ENCODE measurements at places on chromosomes 12 and 14. TPM values are rescaled to one million over a fixed set of nuclear protein-coding genes. Genes with fewer than 3 reads are reported as not detected.

DNA sequence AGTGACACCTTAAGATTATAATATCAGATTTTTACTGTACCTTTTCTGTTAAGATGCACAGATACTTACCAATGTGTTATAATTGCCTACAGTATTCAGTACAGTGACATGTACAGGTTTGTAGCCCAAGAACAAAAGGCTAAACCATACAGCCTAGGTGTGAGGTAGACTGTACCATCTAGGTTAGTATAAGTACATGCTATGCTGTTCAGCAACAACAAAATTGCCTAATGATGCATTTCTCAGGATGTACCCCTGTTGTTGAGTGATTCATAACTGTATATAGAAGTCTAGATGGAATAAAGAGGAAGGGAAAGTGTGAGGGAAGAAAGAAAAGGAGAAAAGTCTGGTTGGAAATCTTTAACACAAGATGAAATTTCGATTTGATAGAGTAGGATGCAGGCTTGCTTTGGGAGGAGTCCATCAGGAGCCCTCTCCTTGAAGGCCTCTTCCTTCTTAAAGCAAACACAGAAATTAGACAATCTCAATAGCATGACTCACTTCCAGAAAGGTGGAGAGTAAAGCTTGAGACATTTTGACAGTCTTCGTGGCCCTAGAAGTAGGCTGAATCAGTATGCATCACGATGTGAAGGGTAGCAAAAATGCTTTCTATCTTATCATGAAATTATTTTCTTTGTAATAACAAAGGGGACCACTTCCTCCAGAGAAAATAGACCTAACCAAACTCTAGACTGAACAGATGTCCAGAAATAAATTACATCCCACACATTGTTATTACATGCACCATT, 191.5 kb downstream of the SYT1 start:
- no peak for DNase-seq

GRCh38 chr12:69834147-69834546, 9.1 kb downstream of the MYRFL start:
- DNase-seq, result no peak

DNA sequence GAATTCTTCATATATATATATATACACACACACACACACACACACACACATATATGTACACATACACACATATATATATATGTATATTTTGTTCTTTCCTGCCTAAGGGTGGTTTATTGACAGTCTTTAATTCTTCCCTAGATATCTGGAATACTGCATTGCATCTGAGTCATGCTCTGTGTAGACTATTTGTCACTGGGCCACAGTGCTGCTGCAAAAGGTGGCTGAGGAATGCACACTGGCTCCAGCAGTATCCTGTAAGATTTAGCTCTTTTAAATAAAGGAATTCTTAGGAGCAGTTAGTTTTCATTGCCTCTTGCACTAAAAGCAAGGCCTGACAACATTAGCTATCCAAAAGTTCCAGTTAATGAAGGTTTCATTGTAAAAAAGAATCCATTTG, 200.9 kb downstream of the APAF1 start:
- DNase-seq, result no peak

- no peak for DNase-seq
These were observed 119.4 kb downstream of the CAND1 start for GRCh38 chr12:67388331-67389138.

GRCh38 chr12:278046-278445, 15.4 kb upstream of the SLC6A13 start:
- DNase-seq, result no peak

DNA sequence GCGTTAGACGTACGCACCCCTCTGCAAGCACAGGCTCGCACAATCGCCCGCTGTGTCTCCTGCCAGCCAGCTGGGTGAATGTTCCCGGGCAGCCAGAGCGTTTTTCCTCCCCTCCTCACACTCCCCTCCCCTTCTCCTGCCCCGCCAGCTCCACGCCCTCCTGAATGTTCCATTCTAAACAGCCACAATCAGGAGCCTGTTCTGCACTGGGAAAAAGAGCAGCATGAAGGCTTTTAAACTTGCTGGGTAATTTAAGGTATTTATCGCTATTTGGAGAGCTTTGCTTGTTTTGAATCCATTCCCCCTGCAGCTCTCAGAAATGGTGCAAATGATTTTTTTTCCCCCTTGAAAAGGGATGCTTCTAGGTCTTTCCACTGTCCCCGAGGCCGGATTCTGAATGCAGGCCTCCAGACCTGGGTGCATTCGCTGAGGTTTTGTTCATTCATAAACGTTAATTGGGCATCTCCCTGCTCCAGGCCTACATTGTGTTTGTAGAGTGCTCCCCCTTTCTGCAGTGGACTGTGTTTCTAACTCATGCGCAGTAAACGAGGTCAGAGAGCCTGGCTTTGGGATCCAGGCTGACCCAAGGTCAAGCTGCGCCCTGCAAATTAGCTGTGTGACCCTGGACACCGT, 212.5 kb downstream of the CHST11 start:
- DNase-seq, result peak; percentile 48

DNA sequence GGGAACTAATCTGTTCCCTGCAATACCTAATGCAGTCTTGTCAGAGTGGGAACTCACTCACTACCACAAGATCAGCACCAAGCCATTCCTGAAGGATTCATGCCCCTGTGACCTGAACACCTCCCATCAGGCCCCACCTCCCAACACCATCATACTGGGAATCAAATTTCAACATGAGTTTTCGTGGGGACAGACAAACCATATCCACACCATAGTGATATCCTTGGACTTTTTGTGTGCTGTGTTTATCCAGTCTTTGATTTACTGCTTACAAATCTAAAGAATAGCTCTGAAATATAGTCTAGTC, 243.5 kb downstream of the FBXL14 start:
- DNase-seq, result no peak

DNA sequence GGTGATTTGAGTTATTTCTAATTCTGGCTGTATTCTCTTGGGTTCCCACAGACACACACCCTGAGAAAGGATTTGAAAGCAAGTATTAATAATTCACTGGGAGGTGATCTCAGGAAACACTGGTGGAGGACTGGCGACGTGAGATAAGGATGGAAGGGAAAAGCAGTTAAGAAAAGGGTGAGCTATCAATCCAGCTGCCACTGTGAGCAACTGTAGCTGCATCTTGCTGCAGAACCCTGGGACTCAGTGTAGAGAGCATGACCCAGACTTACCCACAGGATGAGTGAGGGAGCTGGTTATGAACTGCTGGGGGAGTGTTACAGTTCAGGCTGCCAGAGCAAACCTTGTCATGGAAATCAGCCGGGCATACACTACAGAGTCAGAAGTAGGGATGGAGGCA, 71.9 kb downstream of the RESF1 start:
- DNase-seq, result no peak

- no peak for DNase-seq
These were observed 13.3 kb downstream of the SLC15A4 start for GRCh38 chr12:128810182-128811127.

- DNase-seq, result no peak
These were observed 224.9 kb downstream of the FBXL14 start for GRCh38 chr12:1369460-1369859.

DNA sequence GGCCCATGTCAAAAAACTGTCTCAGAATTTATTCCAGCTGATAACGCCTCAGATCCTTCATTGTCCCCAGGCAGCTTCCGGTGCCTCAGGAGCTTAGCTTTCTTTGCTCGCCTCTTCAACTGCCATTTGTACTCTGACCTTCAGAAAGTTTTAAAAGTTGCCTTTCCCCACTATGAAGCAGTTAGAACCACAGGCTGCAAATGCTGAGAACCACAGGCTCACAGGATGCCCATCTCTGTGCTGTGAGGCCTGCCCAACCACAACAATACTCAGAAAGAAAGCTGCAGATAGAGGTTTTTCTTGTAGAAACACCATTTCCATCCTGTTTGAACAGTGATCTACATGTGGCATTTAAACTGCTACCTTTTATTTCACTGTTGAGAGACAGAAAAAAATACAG, 131.1 kb downstream of the PRKCH start:
- DNase-seq, result no peak

GRCh38 chr14:56044196-56044595, 74.0 kb upstream of the PELI2 start:
- DNase-seq, result no peak

- no peak for DNase-seq
These were observed 88.4 kb downstream of the PRKCH start for GRCh38 chr14:61409782-61410181.

DNA sequence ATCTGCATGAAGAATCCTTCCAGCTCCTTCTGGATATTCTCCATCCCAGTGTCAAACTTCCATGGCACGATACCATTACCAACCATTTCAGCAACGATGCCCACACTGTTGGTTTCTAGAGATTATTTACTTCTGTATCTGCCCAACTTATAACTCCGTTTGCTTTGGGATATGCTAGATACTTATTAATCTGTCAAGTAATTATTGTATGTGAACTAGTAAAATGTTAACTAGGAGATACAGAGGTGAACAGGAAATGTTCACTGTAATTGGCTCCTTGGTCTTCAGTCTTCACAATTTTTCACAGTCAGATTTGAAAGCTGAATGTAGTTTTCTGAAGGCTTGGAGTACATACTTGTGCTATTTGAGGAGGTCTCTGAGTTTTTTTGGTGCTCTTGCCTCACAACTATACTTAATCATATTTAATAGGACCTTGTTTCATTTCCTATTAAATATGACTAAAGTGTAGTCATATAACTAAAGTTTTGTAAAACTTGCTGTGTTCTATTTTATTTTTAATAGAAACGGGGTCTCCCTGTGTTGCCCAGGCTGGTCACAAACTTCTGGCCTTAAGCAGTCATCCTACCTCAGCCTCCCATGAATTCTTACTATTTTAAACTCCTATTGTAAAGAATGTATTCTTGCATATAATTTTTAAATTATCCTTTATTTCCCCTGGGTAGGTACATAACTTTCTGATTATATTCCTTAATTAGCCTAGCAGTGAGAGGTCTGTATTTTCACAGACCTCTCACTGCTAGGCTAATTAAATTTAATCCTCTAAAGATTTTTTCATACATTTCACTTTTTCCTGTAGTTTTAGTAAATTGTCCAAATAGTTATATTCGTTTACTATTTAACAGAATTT, 79.7 kb downstream of the FGD4 start:
- no peak for DNase-seq

DNA sequence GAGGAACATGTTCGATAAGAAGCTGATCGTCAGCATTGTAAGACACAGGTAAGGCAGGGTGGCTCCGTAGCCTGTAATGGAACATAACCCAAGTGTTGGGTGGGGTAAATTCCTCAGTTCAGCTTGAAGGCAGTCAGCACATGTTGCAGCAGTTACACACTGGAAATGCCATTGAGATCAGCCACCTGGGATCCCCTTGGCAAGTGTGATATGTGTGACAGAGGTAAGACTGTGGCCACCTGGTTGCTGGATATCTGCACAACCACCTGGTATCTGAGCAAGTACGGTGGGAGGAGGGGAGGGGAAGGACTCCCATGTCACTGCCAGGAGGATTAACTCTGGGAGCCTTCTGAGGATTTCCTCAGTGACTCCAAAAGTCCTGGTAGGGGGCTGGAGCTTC, 158.0 kb upstream of the CAND1 start:
- DNase-seq, result no peak

DNA sequence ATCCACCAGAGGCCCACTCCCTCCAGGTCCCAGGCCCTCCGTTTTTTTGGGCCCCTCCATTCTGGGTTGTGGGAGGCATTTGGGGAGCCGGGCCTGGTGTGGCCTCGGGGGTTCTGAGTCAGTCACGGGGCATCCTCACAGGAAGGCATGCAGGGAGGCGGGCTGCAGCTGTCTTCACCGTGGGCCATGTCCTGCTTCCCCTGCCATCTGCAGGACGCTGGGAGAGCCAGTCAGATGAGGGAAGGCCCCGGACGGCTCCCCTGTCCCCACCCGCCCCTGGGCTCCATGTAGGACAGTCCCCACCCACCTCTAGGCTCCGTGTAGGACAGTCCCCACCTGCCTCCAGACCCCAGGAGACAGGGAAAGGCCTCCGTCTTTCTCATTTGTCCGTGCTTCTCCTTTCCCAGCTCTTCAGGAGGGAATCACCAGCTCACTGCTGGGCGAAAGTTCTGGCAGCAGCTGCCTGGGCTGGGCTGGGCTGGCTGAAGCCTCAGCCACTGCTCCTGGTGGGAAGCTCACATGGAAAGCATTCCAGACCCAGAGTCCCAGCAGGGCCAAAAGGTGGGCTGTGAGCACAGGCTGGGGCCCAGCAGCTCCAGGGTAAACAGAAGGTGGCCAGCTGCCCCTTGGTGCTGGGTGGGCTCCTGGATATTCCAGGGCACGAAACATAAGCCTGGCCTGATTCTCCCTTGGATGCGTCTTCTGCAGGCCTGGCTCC, 217.8 kb downstream of the KIF26A start:
- DNase-seq, result no peak

DNA sequence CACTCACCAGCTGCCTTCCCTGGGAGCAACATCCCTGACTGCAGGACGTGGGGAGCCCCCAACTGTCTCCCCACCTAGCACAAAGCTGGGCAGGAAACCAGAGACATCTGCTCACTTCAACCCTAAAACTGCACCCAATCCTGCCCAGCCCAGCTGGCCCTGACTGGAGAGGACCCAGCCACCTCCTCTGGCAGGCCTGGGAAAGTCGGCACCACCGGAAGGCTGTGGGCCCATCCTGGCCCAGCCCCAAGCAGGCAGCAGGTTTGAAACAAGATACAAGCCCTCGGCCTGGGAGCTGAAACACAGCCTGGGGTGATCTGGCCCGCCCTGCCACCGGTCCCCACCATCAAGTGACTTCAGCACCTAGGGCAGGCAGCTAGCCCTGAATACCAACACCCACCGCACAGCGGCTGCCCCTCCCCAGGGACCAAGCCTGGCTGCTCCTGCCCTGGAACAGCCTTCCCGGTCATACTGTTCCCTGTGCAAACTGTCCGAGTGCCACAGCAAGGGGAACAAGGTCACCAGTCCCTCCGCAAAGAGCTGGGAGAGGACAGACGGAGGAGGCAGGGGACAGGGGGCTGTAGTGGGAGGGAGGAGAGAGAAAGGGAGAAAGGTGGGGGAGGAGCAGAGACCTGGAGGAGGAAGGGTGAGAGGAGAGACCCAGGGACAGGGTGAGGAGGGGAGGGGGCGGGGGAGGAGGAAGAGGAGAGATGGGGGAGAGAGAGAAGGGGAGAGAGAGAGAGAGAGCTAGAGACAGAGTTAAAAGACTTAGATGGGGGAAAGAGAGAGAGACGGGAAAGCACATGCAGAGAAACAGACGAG, 115.7 kb downstream of the RFLNA start:
- no peak for DNase-seq

DNA sequence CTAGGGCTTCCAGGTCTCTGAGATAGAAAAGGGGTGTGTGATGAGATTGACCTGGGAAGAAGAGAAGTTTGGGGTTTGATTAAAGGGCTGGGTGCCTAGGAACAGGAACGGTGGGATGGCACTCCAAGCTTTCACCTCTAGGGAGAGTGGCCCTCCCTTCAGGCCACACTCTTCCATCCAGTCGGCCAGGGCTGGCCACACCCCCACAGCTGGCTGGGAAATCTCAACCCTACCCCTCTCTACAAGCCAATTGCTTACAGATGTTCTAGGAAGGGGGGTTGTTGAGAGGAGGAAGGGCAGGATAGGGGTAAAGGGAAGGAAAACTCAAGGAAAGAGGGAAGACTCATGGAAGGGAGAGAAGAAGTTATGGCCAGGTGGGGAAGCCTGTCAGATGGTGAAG, 6.6 kb upstream of the ITGA5 start:
- DNase-seq, result no peak

The FOXG1 gene
- total RNA-seq, result not detected

The THAP2 gene
- total RNA-seq, result 6.1 TPM

The COL2A1 gene
- total RNA-seq, result 0.15 TPM

The ANO4 gene
- total RNA-seq, result under 0.01 TPM

The PZP gene
- 0.79 TPM for total RNA-seq

The SLC8A3 gene
- total RNA-seq, result 0.85 TPM

The CEBPE gene
- total RNA-seq, result not detected

Measured in uterus (tissue), 4 donors.